CD8-positive, alpha-beta memory T cell (primary cell): ENCODE measurements at places on chromosomes 2 and 18.

DNA sequence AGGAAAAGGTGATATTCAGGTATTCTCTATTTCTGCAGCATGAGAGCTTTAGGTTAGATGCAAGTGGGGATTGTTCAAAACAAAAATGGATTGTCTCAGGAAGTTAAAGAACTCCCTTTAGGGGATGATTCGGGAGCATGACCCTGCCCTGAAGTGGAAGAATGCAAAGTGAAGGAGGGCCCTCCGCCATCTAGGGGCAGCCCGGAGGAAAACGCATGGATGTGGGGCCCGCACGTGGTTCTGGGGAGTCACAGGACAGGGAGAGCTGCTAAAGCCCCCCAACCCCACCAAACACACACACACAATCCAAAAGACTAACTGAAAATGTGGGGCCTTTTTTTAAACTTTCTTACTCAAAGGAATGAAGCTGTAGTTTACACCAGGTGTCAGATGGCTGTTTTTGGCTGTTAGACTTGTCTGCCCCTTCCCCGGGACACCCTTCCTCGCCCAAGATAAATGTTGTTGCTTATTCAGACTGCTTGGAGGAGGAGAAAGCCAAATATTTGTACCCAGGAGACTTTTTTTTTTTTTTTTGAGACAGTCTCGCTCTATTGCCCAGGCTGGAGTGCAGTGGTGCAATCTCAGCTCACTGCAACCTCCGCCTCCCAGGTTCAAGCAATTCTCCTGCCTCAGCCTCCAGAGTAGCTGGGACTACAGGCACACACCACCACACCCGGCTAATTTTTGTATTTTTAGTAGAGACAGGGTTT is 78.8 kb downstream of the HNRNPLL start:
- no peak for DNase-seq

- DNase-seq, result no peak
Measured at GRCh38 chr2:164735309-164735919, 106.2 kb downstream of the COBLL1 start.

GRCh38 chr18:76493213-76494161 is 1.6 kb downstream of the ZNF516 start:
- DNase-seq, result no peak

- DNase-seq, result no peak
Measured at GRCh38 chr2:96525211-96525507, 11.4 kb upstream of the ARID5A start.

DNA sequence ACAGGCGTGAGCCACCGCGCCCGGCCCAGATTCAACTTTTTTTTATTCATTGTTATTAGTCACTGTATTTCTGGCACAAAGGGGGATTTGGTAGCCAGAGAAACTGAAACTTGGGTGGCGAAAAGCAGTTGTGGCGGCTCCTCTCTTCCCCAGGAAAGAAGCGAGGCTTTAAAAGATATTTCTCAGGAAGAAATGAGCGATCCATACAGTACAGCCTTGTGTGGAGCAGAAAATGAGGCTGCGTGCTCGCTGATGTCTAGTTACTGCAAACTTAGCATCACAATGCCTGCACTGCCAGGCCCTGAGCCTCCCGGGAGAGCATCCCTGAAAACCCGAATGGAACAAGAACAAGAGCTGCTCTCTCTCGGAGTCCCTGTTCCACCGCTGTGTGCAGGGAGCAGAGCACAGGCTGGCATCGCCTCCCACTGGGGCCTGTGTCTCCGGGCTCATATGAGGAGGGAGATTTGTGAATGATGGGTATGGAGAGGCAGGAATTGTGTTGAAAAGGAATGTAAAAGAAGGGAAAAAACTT is 234.0 kb downstream of the ZNF516 start:
- DNase-seq, result no peak

- DNase-seq, result no peak
Measured at GRCh38 chr18:68916734-68917133, 118.9 kb downstream of the CCDC102B start.

DNA sequence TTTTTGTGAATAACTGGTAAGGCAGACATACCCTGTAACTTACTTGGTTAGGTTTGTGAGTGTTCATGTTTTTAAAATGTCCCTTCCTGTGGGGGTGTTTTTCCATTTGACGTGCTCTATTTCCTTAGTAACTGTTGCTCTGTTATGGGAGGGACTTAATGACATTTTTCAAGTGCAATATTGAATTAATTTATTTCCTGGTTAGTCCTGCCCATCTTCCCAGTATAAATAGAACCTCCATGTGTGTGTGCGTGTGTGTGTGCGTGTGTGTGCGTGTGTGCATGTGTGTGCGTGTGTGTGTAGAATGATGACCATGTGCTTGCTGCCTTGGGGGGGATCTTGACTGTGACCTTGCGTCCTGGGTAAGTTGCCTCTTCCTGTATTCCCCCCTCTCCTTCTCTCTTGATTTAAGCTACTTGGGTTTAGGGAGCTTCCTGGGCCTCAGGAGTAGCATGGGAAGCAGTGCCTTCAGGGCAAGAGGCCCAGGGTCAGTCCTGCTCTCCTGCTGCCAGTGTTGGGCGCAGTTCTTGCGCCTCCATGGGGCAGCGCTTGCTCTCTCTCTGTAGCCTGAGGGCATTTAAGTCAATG is 163.9 kb downstream of the LDLRAD4 start:
- peak; percentile 61 for DNase-seq

GRCh38 chr2:71743995-71744675 is 290.8 kb downstream of the DYSF start:
- no peak for DNase-seq

GRCh38 chr18:21741312-21741561 is 645 bp downstream of the MIB1 start:
- no peak for DNase-seq

DNA sequence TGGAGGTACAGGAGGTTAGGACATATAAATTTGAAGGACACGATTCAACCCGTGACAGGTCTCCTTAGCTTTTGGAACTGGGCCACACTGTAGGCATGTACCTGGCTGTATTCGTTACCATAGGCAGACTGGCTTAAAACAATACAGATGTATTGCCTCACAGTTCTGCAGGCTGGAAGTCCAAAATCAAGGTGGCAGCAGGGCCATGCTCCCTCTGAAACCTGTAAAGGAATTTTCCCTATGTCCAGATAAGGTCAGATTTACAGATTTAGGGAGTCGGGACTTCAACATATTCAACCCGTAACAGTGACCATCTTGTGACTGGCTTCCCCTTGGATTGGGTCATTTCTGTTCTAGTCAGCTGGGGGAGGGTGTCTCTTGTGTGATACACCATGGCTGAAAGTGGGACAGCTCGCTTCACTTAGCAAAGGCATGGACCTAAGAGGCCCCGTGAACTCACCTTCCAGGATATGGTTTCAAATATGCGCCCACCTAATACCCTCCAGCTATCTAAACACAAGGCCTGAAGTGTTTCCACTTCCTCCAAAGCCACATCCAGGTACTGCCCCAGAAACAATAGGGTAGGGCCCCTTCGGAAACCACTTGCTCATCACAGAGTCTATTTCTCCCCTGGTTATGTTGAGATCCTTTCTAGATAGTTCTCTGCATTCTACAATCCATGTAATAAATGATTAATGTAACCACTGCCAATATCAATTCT is 85.0 kb downstream of the ZCCHC2 start:
- DNase-seq, result no peak

- no peak for DNase-seq
Measured at GRCh38 chr2:114007436-114007835, 117.5 kb downstream of the ACTR3 start.

GRCh38 chr2:119546447-119546767 is 2.2 kb downstream of the CFAP221 start:
- no peak for DNase-seq

DNA sequence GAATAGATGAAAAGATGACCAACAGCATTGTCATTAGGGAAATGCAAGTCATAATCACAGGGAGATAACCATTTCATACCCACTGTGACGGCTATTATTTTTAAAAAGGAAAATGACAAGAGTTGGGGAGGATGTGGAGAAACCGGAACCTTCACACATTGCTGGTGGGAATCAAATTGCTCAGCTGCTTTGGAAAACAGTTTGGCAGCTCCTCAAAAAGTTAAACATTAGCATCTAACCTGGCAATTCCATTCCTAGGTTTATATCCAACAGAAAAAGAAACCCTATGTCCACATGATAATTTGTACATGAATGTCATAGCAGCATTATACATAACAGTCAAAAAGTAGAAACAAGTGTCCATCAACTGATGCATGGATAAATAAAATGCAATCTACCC is 58.2 kb downstream of the KCNG3 start:
- DNase-seq, result no peak

GRCh38 chr2:174561283-174561971 is 36.2 kb downstream of the WIPF1 start:
- no peak for DNase-seq

GRCh38 chr2:974054-974453 is 23.4 kb downstream of the SNTG2 start:
- peak; percentile 67 for DNase-seq

DNA sequence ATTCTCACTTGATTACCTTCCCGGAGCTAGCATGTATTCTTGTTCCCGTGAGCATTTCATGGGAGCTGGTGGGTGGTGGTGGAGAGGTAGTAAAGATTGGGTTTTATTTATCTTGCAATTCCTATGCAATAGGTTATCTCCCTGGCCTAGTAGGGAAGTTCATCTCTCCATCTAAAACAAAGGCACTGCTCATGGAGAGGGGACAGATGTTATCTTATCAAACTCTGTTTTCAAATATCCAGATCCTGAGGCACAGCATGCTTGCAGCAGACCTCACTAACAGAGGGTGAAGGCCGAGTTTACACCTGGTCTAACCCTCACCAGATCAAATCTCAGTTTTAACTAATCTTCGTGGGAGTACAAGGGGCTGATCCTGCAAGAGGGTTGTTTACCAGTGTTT is 98.9 kb downstream of the CYRIA start:
- DNase-seq, result no peak

DNA sequence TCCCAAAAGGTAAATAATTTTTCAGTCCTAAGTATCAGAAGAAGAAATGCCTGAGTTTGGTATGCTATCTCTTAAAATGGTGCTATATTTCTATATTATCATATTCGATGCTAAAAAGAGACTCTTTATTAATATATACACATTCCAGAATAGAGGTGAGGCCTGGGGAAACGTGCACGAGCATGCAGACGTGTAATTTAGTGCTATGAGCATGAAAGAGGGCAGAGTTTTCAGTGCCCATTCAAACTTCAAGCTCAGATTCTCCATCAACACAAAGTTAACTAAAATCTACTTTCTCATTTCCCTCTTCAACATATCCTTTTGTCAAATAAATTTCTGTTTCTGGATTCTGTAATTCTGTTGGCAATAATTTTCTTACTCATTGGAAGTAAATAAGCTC is 5.7 kb upstream of the COBLL1 start:
- DNase-seq, result no peak

DNA sequence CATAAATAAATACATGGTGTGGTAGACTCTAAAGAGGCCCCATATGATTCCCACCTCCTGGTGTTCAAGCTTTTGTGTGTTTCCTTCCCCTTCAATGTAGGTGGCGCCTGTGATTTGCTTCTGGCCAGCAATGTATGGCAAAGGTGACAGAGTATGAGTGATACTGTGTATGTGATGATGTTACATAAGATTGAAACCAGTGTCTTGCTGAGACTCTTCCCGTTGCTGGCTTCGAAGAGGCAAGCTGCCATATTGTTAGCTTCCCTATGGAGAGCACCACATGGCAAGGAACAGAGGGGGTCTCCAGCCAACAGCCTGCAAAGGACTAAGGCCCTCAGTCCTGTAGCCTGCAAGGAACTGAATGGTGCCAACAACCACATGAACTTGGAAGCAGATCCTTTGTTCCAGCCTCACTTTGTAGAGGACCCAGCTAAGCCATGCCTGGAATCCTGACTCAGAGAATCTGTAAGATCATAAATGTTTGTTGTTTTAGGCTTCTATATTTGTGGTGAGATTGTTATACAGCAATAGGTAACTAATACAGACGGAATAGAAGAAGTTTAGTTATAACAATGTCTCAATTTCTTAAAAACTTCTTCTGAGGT is 1.7 kb upstream of the SMAD4 start:
- DNase-seq, result no peak

DNA sequence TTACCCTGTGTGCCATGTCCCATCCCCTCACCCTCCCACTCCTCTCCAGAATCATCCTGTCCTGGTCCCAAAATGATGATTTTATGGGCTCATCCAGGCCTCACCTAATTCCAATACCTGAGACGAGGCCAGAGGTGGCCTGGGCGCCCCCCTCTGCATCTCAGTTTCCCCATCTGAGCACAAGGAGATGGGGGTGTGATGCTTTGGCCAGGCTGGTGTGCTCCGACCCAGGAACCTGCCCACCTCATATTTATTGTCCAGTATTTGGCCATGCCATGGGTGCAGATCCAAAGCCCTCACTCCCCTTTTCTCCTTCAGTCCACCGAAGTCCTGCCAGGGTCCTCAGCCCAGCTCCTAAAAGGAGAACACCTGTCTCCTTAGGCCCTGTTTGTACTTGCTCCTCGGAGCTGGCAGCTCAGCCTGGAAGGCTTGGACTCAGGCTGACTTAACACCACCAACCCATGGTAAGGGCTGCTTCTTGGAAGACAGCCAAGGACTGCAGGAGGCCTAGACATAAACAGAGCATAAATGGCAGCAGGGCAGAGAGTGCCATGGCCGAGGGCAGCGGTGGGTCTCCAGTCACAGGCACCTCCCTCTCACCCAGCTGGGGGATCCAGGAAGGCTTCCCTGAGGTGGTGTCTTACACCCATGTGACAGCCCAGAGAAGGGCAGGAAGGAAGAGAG is 3.6 kb downstream of the TEX51 start:
- DNase-seq, result no peak

GRCh38 chr2:167960089-167960747 is 287.2 kb downstream of the STK39 start:
- no peak for DNase-seq

DNA sequence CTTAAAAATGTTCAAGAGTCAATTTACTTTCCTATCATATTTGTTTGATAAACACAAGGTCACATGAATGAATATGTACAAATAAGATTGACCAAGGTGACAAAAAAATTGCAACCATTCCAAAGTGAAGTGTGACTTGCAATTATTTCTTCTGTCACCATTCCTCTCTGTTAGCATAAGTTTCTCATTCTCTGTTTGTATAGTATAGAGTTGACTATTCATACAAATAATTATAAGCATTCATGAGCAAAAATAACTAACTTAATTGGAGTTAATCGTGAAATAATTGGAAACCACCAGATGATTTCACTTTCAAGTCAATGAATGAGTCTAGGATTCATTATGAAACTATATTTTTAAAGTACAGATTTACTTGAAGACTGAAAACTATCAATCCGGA is 42.1 kb downstream of the PGAP1 start:
- no peak for DNase-seq

DNA sequence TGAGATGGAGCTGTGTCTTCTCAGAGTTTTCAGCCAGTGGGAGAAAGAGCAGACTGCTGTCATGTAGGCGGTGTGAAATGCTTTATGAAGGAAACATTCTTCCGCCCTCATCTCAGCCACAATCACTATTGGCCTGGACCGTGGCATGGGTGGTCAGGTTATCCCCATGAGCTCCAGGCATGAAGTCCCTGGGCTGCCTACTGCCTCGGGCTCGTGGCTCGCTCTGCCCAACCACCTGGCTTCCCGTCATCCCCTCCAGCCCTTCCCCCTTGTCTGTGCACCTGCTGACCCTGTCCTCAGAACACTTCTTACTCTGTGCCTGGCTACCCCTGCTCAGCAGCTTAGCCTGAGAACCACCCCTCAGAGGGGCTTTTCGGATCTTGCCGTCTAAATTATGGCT is 15.5 kb downstream of the COLEC11 start:
- DNase-seq, result no peak

GRCh38 chr2:181140928-181141327 is 160.5 kb downstream of the UBE2E3 start:
- DNase-seq, result no peak
